ENCODE measurements at places on chromosomes 6 and 20. TPM values are rescaled to one million over a fixed set of nuclear protein-coding genes. Genes with fewer than 3 reads are reported as not detected.

DNA sequence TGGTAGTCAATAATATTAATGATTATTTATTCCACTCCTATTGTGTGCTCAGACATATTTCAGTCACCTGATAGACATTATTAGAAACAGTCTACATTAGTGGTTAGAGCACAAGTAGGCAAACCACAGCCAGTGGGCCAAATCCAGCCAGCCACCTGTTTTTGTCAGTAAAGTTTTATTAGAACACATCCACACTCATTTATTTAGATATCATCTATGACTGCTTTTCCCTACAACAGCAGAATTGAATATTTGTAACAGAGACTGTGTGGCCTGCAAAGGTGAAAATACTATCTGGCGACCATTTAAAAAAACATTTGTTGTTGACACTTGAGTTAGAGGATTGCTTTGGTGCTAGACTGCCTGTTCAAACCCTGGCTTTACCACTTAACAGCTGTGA, 220.0 kb upstream of the ZFP64 start:
- H3K27me3 ChIP-seq: no peaks in the 10 kb centered on the region
- peaks cover 7% of the 10 kb centered on the region for H3K36me3 ChIP-seq
- H3K27ac ChIP-seq: no peak overlapping the region
- DNase-seq: no peak

DNA sequence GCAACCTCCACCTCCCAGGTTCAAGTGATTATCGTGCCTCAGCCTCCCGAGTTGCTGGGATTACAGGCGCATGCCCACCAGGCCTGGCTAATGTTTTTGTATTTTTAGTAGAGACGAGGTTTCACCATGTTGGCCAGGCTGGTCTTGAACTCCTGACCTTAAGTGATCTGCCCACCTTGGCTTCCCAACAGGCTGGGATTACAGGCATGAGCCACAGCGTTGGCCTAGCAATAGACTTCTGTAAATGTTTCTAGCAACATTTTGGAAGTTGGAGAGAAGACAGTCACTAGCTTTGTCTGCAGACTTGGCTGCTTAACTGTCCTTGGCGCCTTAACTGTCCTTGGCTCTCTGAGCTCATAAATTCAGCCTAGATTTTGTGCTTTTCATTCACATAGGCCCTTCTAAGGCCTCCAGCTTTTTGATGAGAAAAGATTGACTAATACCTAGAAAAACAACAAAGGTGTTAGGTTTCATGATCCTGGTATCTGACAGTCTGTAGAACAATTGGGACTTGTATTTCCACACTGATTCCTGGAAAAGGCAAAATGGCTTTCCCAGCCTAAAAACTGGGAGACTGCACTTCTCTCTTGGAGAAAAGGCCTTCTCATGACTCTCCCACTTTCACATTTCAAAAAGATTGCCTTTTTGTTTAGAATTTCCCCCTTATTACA, 49.7 kb downstream of the OR2B2 start:
- peak overlapping the region; percentile 85 for H3K27ac ChIP-seq
- peaks cover 45% of the 10 kb centered on the region for H3K4me1 ChIP-seq
- H3K4me3 ChIP-seq: no peak overlapping the region

The BFSP1 gene
- 0.23 TPM for total RNA-seq

DNA sequence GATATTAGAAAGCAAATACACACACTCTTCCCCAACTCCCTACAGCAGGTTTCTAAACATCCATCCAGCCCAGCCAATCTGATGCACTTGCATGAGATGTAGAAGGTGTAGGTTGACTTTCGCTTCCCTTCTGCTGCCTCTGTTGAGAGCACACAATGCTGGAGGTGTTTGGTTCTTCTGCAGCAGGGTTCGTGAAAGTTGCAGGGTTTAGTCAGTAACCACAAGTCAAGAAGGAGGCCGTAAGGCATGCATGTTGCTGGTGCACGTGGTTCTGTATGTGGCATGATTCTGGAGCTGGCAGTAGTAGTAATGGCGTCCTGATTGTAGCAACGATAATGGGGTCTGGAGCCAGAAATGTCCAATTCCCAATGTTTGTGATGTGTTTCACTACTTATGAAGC, 53.0 kb downstream of the DEK start:
- no peak overlapping the region for H3K4me3 ChIP-seq
- H3K27ac ChIP-seq: no peak overlapping the region
- peaks cover 3% of the 10 kb centered on the region for H3K36me3 ChIP-seq
- H3K4me1 ChIP-seq: peaks cover 32% of the 10 kb centered on the region
- H3K27me3 ChIP-seq: no peaks in the 10 kb centered on the region
- DNase-seq: peak; percentile 50

The MCHR2 gene
- not detected for total RNA-seq

Measured in activated T-cell treated with anti-CD3 and anti-CD28 coated beads, Interleukin-2, amount 50 U/mL, for 72 hours (primary cell).